NCI-H1092 treated with DMSO at 0.1 percent for 48 hours (cell line): ENCODE measurements at places on chromosomes 2 and 18.

DNA sequence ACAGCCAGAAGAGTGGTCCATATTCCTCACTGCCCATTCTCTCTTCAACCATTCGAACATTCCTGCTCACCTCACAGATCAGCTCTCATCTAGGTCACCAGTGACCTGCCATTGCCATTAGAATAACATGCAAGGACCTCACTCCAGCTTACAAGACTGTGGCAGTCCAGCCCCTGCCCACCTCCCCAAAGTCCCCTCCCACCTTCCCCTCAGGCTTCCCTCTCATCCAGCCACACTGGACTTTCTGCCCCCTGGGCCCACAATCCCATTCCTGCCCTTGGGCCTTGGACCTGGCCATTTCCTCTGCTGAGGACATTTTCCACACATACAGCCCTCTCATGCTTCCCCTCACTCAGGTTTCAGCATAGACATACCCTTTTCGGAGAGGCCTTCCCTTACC, 5.2 kb upstream of the TMEM177 start:
- DNase-seq: no peak

DNA sequence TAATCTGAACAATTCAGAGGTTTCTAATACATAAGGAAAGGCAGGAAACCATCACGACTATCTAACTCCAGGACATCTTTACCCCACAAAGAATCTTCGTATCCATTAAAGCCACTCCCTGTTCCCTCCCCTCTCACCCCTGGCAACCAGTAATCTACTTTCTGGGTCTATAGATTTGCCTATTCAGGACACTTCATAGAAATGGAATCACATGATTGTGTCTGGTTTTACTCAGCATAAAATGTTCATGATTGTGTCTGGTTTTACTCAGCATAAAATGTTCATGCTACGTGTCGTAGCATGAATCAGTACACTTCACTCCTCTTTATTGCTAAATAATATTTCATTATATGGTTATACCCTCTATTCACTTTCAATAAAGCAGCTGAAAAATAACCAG, 11.6 kb downstream of the FECH start:
- no peak for DNase-seq

DNA sequence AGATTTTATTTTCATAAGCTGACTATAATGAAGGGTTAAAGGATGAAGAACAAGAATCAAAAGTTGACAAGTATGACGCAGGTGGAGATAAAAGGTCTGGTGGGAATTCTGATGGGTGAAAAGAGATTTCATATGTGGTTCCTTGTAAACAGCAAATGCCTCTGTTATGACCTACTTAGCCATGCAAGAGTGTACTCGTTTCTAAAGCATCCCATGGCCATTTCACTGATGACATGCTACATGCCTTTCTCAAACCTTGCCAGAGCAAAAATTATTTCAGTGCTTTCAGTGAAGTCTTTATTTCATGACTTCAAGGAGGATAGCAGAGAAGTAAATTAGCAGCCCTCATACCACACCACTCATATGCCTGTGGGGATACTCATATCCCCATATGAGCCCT, 71.7 kb downstream of the FEZ2 start:
- no peak for DNase-seq

- DNase-seq: no peak
Measured at GRCh38 chr2:53744395-53745065, 23.1 kb upstream of the CHAC2 start.

DNA sequence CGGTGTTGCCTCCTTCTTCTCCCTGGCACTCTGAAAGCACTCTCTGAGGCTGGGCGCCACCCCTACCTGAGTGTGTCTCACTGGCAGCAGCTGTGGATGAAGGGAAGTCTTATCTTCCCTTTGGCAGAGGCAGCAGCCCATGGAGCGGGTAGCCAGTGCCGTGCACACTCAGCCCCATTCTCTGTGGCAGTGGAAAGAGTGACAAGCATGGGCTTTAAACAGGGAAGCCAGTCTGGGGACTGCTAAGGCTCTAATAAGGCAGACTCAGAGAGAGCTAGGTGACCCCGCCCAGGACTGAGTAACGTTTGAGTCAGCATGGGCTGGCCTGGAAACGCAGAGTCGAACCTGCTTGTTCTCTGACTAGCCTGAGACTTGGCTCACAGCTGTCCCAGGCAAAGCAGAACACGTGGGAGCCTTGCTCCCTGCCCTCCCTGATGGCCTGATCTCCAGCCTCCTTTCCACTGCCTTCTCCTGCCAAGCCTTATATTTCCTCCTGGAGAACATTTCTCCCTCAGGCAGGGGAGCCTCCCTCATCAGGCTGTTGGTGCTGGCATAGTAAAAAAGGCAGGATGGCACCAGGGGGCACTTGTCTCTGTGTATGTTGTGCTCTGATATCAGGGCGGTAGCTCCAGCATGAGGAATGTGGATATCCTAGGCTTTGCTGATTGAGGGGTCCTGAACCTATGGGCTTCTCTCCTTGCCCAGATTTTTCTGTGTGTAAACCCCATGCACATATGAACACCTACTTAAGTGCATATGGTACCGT, 93.9 kb upstream of the LGALSL start:
- no peak for DNase-seq

DNA sequence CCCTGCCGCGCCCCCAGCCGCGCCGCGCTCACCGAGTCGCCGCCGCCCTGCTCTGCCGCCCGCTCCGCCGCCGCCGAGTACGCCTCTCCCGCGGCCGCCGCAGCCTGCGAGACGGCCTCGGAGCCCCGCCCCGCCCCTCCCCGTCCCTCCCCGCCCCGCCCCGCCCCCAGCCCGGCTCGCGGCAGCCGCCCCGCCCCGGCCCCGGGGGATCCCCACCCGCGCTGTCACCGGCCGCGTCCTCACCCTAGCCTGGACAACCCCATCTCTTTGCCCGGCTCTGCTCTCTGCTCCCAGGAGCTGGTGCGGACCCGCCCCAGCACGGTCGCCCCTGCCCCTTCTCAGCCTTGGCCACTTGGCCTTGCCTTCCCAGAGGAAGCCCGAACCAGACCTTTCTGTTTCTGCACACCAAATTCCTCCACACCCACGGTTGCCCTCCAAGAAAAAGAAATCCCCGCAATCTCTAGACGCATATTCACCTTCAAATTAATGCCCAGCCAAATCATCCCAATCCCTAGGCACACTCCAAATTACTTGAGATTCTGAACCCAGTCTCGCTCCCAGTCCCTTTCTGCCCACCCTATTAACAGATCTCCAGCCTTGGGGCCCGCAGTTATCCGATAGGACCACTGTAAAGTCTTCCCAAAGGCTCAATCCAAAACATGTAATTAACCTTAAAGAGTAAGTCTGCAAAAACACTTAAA, at the start of gene CYRIA:
Gene CYRIA, minus strand, starts transcription at position 87 of the 701 bp plus-strand sequence. CDS start 77,715 bp downstream, outside the sequence.
- no peak for DNase-seq

GRCh38 chr2:11446733-11447248, 19.2 kb downstream of the E2F6 start:
- peak; percentile 7 for DNase-seq

- DNase-seq: peak; percentile 76
Measured at GRCh38 chr18:50203801-50204604, 9.1 kb upstream of the MYO5B start.

DNA sequence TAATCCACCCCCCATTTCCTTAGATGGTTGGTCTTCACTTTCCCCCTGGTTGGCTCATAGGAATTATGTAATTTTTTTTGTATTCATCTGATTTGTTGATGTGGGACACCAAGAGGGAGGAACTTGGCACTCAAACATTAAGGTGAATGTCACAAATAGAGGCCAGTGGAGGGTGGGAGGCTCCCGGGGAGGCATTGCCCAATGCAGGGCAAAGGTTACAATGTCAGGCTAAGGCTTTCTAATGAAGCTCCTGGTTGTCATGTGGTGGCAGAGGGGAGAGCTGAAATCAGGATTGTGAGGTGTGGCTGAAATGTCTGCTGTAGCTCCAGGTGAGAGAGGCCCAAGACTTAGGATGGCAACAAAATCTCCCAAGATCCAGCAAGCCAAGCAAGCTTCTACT, 42.7 kb downstream of the MPHOSPH10 start:
- DNase-seq: no peak

- DNase-seq: no peak
Measured at GRCh38 chr2:10830203-10830602, 17.6 kb upstream of the PDIA6 start.

- DNase-seq: no peak
Measured at GRCh38 chr2:100166701-100167100, 24.3 kb upstream of the AFF3 start.

DNA sequence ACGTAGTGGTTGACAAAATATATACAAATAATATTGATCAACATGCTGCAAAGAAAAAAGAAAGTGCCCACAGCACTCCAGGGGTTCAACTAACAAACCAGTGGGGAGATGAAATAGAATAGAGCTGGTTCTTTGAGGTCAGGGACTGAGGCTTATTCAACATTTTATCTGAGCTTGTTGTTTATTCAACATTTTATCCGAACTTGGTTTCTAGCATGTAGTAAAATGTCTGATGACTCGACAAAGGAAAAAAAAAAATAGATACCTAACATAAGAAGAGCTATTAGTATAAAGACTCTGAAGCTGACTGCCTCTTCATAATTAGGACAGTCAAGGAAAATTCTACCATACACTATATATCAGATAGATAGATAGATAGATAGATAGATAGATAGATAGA, 440.9 kb downstream of the NRXN1 start:
- no peak for DNase-seq

DNA sequence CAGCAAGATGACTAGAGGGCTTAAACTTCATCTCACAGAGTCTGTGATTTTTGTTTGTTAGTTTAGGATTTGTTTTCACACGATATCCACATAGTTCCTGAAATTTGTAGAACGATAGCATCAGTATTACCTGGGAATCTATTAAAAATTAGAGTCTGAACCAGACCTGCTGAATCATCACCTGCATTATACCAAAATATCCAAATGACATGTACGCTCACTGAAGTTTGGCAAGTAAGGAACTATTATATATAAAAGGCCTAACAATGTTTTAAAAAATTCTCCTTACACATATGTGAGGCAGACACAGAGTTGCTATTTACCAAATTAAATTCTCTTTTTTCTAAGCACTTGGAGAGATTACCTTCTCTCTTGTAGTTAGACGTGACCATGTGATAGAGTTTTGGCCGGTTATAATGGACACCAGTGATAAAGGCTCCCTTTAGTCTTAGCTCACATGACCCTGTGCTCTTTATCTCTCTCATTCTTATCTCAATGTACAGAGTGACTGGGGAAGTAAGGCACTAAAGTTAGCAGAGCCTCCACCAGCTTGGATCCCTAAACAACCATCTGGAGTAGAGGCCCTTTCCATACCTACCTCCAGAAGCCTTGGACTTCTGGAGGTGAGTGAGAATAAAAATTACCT, 363.1 kb downstream of the DSC3 start:
- no peak for DNase-seq

- no peak for DNase-seq
Measured at GRCh38 chr2:173881886-173882285, 83.3 kb downstream of the SP3 start.

DNA sequence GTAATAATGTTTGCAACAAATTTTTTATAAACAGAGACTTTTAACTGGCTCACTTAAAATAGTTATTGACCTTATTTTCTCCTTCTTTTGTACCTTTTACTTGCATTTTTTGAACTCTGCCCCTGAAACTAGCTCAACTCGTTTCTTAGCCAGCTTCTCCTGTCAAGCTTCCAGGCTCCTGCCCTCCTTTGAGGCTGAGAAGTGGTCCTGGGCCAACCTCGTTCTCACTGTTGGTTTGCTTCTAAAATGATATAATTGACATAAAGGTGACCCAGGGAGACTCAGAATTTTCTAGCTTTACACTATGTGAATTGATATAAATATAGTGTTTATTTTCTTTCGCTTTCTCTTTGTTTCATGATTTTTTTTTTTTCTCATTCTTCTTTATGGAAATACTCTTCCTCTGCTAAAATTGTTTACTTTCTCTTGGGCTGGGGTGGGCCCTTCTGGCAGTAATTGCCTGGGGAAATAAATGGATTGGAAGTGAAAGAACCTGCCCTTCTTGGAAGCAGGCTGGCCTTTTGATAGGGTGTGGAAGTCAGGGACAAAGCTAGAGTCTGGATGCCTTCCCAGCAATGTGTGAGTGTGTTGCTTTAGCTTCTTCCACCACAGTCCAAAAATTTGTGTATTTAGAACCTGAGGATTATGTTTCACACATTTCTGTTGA, 30.7 kb downstream of the GPD2 start:
- peak; percentile 12 for DNase-seq

DNA sequence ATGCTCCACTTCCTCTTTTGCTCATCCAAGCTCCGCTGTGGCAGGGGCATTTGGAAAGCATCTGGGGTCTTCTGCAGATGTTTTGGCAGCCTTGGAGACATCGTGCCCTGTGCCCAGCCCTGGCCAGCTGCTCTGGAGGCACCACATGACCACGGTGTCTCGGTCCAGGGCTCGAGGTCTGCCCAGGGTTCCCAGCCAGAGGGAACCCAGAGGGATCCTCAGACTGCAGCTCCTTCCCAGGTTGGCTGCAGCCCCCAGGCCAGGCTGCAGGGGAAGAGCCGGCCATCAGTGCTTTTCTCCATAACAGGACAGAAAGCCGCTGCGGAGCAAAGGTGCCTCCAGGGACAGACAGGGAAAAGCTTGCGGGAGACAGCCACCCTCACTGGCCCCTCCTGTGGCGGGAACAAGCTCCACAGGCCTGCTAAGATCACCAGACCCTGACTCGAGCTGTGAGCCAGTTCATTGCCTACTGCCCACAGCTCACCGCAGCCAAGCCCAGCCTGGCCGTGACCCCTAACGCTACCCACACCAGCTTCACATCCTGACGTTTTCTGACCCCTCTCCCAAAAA, 74.7 kb downstream of the SMAD7 start:
- DNase-seq: no peak

GRCh38 chr2:233247744-233248143, 3.7 kb upstream of the ATG16L1 start:
- no peak for DNase-seq
